Sigmoid colon (tissue), 7 donors: ENCODE measurements at places on chromosomes 3 and 15.

GRCh38 chr15:57149196-57149595 lies 227.1 kb upstream of the CGNL1 start:
- DNase-seq: no peak

- no peak for DNase-seq
Measured at GRCh38 chr15:85646538-85647091, 148.1 kb downstream of the KLHL25 start.

GRCh38 chr3:116630494-116630893 lies 79.1 kb upstream of the TUSC7 start:
- no peak for DNase-seq

DNA sequence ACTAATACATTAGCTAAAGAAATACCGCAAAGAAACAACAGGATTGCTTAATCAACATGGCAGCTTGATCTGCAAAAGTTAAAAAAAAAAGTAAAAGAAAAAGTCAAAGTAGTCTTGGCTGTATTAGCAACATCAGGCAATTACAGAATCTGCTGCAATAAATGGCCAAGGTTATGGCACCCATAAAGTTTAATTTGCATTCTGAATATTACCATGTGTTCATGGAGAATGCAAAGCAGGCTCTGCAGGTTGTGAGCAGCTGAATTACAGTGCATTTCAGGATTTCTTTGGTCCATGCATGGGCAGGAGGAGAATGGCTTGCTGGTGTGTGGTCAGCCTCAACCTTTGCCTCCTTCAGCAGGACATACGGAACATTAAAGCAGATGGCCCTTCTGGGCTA lies 199.1 kb upstream of the AZI2 start:
- DNase-seq: no peak

- no peak for DNase-seq
Measured at GRCh38 chr3:67551361-67552016, 102.9 kb downstream of the SUCLG2 start.

GRCh38 chr3:144516026-144516425 lies 544.4 kb downstream of the DIPK2A start:
- DNase-seq: no peak

GRCh38 chr15:48250640-48251076 lies 44.6 kb downstream of the SLC12A1 start:
- DNase-seq: no peak

DNA sequence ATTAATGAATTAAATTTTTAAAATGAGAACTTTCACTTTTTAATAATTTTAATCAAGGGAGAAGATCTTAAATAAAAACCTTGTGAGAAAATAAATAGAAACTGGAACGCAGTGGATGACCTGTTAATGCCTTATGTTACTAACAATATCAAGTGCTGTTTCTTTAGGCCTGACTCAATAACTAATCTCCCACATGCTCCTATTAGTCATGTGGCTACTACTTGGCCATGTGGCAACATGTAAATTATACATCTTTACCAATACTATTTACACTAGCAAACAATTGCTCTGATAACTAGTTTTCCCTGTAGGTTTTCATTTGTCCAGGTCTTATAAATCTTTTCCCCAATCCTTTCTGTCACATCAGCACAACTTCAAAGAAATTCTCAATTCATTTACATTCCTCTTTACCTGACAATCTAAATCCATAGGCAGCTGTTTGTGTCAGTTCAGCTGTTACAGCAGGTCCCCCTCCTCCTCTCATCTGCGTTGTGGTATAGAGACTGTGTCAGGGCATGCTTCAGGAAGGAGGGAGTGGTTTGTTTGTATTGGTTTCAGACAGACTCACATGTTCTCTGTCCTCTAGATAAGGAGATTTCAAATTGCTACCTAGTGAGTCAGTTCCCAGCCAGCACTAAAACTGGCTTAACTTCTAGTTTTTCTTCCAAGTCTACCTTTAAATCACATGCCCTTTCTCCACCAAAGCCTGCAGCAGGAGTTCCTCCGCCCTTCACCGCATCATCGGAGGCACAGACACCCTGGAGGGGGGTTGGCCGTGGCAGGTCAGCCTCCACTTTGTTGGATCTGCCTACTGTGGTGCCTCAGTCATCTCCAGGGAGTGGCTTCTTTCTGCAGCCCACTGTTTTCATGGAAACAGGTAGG lies 11.3 kb upstream of the C3orf52 start:
- DNase-seq: no peak

DNA sequence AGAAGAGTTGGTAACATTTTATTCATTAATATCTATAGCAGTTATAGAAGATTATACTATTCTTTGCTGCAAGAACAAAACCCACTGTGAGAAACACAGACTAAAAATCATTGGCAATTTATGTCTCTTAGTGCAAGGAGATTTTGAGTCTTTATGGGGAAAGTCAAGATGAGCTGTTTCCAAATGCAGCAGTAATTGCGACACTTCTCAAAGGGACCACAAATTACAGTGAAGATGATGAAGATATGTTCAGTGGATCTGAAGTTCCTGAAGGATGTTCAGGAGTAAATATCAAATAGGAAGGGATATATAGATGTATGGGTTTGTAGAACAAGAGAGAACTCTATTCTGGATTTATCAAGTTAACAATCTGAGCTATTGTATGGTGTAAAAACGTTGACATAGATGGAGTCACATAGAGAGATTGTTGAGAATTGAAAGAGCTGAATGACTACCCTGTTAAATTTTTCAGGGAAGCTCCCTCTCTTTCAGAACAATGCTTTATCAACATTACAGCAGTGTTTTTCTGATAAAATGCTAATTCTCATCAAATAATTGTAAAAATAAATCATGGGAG lies 71.8 kb downstream of the DTWD1 start:
- no peak for DNase-seq

- DNase-seq: no peak
Measured at GRCh38 chr3:112376241-112376911, 43.4 kb downstream of the CD200 start.

DNA sequence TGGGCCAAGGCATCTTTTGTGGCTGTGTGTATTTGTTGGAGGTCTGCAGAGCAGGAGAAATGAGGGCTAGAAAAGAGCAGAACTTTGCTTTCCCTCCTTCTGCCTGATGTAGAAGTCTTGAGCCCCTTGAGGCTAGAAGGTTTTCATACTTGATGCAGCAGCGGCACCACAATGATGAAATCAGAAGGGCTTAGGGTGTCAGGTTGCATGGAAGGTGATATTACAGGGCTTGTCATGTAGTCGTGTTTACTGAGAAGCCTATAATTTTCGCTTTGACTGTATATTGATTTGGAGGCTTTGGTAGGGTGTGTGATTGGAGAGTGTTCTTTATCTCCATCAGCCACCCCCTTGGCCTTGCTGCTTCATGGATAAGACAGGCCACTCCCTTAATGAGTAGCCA lies 339.8 kb downstream of the THSD4 start:
- no peak for DNase-seq

- DNase-seq: no peak
Measured at GRCh38 chr3:67386451-67386850, 268.0 kb downstream of the SUCLG2 start.

GRCh38 chr3:55017876-55018275 lies 90.0 kb upstream of the LRTM1 start:
- DNase-seq: no peak

GRCh38 chr3:56467108-56467507 lies 1.2 kb downstream of the ERC2 start:
- DNase-seq: no peak

- no peak for DNase-seq
Measured at GRCh38 chr15:29635513-29636098, 186.7 kb downstream of the TJP1 start.

DNA sequence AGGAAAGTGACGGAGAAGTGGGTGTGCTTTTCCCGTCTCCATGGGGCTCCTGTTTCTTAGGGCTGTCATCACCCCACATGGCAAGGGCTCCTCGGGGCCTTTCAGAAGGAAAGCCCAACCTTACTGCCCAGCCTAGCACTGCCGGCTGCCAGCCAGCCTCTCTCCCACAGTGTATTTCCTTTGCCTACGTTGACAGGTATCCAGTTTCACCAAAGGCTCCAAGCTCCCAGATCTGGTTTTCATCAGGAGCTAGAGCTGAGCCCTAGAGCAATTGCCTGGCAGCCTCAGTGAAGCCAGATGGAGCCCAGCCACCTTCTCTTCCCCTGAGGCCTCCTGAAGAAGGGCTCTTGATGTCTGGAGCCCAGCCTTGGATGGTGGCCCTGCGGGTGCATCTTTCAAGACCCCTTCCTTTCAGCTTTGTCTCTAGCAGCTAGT lies 20.2 kb downstream of the CRABP1 start:
- peak; percentile 88 for DNase-seq

- DNase-seq: no peak
Measured at GRCh38 chr3:188559072-188559429, 405.1 kb downstream of the LPP start.

- DNase-seq: peak; percentile 75
Measured at GRCh38 chr3:194688200-194688740, 2.6 kb downstream of the FAM43A start.

- DNase-seq: no peak
Measured at GRCh38 chr15:85880501-85881190, 85.9 kb upstream of the KLHL25 start.

- peak; percentile 85 for DNase-seq
Measured at GRCh38 chr3:89107461-89108290, at the start of gene EPHA3. TSS of gene EPHA3 (plus strand) at chr3:89107621. CDS start at chr3:89107749, 128 bp downstream.
